Ureter (tissue), 1 donor: ENCODE measurements at places on chromosomes 4 and X.
A peak's percentile ranks its signal among the peaks of the same experiment; 100 is the strongest.

- DNase-seq = peak; percentile 62
Measured at GRCh38 chr4:150209140-150209829, 131.0 kb downstream of the DCLK2 start.

- no peak for DNase-seq
Measured at GRCh38 chrX:65871671-65872311, 168.1 kb downstream of the VSIG4 start.

- no peak for DNase-seq
Measured at GRCh38 chr4:156778606-156779005, 193.0 kb downstream of the PDGFC start.

DNA sequence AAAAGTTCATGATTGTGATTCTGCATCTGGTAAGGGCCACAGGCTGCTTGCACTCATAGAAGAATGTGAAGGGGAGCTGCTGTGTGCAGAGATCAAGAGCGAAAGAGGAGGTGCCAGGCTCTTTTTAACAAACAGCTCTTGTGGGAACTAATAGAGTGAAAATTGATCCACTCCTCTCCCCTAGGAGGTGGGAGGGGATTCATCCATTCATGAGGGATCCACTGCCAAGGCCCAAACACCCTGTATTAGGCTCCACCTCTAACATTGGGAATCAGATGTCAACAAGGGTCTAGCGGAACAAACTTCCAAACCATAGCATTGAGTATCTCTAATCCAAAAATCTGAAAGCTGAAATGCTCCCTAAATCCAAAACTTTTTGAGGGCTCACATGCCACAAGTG lies 16.4 kb upstream of the PPID start:
- no peak for DNase-seq

DNA sequence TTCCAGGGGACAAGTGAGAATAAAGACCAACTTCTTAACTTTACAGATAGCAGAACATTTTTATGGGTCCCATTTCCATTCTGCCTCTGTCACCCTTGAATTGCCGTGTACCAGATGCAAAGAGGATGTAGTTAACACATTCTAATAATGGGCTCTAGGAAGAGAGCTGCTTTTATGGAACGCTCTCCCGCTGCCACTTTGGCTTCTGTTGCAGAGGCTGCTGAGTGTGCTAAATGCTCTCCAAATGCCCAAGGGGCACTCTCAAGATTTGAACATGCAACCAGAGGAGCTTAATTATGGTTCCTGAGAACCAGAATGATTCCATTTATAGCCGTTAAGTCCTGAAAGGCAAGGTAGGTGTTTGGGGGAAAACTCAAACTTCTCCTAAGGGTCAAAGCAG lies 28.1 kb upstream of the GPC3 start:
- DNase-seq = no peak

GRCh38 chr4:16884673-16885460 lies 13.6 kb downstream of the LDB2 start:
- no peak for DNase-seq

- DNase-seq = no peak
Measured at GRCh38 chrX:106751407-106751806, 24.9 kb downstream of the RNF128 start.

GRCh38 chrX:118976599-118977340 lies 2.4 kb downstream of the LONRF3 start:
- DNase-seq = peak; percentile 74

- no peak for DNase-seq
Measured at GRCh38 chr4:139682741-139683151, 17.1 kb downstream of the MGST2 start.

DNA sequence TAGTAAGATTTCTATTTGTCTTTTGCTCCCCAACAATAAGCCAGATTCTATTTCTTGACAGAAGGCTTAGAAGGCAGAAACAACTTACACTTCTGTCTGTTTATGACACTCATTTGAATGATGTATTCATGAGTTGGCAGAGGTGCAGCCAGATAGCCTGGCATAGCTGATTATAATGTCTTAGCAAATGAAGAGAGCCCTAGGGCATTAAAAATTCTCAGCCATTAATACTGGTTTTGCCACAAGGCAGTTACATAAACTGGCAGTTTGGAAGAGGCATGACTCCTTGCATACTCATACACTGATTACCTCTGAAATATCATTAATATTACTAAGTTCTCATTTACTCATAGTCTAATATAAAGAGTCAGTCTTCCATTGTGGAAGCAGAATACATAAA lies 728.5 kb upstream of the NDST4 start:
- no peak for DNase-seq

GRCh38 chr4:148375584-148375983 lies 66.6 kb downstream of the NR3C2 start:
- DNase-seq = no peak

DNA sequence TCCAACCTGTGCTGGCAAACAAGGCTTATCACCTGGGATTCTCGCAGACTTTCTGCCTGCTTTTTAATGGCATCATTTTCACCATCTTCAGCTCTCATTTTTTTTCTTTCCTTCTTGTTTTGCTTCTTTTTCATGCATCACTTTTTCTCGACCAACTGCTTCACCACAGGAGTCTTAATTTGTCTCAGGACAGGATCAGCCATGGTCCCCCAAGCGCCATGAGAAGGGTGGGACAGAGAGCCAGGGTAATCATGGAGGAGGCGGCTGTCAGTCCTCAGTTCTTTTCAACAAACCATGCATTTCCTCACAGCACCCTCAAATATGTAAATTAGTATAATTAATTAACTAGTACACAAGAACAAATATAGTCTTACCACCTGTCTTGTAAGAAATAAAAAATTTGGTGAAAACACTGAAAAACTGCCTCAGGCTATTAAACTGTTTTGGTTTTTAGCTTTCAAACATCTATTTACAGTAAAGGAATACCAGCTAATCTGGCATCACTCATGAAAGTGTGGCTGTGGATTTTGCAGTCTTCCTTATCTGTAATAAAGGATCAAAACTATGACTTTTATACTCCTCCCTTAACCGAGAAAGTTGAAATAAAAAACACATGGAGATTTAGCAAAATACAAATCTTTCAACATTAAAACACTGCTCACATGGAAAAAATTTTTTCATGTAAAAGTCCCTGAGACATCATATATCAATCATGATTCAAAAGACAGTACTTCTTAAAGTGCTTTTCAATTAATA lies 19.1 kb downstream of the EIF4E start:
- no peak for DNase-seq

GRCh38 chr4:165326831-165327210 lies 648 bp upstream of the MSMO1 start:
- no peak for DNase-seq

- no peak for DNase-seq
Measured at GRCh38 chr4:176492646-176493302, 173.0 kb downstream of the SPCS3 start.

DNA sequence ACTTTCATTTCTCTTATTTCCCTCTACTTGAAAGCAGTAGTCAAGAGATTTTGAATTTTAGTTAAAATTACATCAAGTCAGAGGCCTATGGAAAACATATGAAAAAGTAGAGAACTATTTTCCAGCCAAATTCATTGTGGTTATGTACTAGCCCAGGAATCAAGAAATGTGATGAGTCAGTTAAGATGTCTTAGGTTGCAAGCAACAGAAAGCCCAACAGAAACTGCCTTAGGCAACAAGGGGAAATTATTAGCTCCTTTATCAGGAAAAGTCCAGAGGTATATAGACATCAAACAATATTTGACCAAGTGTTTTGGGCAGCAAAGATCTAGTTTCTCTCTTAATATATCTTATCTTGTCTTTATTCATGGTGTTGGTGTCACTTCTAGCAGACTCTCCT lies 37.8 kb upstream of the FRMD7 start:
- no peak for DNase-seq

GRCh38 chrX:22536746-22537304 lies 264.1 kb downstream of the CBLL2 start:
- no peak for DNase-seq

- no peak for DNase-seq
Measured at GRCh38 chrX:46792810-46793188, 33.9 kb upstream of the SLC9A7 start.

DNA sequence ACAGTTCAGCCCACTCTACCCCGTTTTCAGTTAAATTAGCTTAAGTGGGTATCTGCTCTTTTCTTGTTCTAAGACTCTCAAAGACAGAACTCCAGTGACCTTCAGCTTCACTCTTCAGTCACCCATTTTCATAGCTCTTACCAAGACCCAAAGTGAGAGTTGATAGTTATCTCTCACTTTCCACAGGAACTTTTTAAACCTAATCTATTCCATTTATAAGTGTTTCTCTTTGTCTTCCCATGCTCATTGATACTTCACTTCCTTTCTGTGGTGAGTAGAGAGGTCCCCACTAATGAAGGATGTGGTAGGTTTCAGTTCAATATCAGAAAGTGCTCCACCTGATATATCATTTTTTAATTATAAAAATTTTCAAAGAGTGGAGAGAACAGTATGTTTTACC lies 33.4 kb downstream of the COX18 start:
- DNase-seq = no peak

DNA sequence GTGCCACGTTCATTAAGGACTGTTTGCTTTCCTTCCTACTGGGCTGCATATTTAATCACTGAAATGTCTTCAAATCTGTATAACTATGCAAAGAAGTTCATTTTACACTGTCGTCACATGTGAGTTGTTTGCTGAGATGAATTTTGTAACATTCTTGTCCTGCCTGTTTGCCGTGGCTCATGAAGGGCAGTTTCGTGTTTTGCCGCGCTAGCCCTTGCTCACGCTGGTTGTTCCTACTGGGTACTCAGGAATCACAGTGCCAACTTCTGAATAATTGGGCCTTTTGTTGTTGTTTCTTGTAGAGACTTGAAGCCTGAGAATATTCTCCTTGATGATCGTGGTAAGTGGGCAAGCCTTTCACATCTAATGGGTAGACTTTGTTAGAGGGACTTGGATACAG lies 52.2 kb downstream of the HTT-AS start:
- DNase-seq = no peak

DNA sequence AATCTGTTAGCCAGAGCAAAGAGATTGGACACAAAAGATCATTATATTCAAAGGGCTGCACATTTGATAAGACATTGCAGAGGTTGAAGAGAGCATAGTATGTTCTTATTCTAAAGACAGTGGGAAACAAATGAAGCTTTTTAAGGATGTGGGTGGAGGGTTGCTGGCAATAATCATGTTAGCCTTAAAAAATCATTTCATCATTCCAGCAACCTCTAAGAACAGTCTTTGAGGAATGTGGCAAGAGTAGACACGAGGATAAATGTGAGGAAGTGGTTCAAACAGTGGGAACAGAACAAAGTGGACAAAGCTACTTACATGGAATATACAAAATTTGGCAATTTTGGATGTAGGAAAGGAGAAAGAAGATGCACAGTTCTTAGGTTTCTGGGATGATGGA lies 167.3 kb upstream of the SPRY1 start:
- DNase-seq = no peak

- DNase-seq = no peak
Measured at GRCh38 chr4:117968606-117969005, 65.7 kb upstream of the NDST3 start.

- no peak for DNase-seq
Measured at GRCh38 chrX:123590842-123591486, 141.9 kb downstream of the THOC2 start.

- DNase-seq = no peak
Measured at GRCh38 chr4:126395664-126396063, 1080.9 kb downstream of the FAT4 start.

DNA sequence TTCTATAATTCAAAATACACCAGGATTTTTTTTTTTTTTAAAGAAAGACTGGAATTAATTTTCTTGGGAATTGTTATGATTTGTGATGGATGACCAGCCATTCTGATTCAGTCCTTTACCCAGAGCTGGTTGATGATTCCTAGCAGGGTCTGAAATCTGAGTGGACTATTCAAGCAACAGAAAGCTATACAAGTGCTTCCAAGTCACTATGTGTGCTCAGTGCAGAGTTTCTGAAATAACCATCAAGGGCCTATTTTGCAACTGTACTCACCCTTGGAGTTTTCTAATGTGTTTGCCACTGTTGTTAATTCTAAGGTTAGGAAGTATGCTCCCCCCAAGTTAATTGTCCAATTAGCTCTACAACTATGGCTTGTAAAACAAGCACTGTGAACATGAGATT lies 137.7 kb upstream of the RAPGEF2 start:
- DNase-seq = no peak

GRCh38 chr4:26885912-26886274 lies 25.3 kb downstream of the STIM2 start:
- no peak for DNase-seq

- DNase-seq = no peak
Measured at GRCh38 chr4:55879224-55879623, 25.8 kb downstream of the EXOC1 start.

DNA sequence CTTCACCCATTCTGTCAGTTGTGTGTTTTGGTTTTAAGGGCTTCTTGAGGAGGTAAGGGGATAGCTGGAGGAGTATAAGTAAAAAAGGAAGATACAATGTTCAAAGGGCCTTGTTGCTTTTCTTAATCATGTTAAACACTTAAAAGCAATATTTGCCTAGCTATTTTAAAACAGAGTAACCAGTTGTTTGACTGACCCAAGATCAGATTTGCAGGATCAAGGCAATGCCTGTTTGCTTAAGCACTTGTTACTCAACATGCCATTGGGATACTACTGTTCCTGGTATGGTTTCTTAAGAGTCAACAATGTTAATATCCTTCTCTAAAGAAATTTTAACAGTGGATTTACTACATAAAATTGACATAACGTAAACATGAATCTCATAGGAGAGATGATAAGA lies 2.6 kb downstream of the DCLK2 start:
- DNase-seq = no peak

- no peak for DNase-seq
Measured at GRCh38 chrX:57640674-57641016, 39.4 kb downstream of the NLRP2B start.

DNA sequence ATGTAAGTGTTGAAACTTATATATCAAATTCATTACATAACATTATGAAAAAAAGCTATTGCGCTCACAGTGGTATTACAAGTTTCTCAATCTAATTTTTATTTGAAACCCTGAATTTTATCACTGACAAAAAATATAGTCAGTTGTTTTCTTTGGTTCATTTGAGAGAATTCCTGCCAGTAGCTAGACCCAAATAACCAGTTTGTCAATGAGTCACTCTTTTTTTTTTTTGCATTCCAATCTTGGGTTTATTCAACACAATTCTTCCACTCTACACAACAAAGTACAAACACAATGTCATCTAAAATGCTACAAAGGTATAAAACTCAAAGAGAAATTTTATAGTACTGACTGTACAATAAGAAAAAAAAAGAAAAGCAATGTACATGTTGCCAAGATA lies 13.1 kb downstream of the HPF1 start:
- DNase-seq = no peak

DNA sequence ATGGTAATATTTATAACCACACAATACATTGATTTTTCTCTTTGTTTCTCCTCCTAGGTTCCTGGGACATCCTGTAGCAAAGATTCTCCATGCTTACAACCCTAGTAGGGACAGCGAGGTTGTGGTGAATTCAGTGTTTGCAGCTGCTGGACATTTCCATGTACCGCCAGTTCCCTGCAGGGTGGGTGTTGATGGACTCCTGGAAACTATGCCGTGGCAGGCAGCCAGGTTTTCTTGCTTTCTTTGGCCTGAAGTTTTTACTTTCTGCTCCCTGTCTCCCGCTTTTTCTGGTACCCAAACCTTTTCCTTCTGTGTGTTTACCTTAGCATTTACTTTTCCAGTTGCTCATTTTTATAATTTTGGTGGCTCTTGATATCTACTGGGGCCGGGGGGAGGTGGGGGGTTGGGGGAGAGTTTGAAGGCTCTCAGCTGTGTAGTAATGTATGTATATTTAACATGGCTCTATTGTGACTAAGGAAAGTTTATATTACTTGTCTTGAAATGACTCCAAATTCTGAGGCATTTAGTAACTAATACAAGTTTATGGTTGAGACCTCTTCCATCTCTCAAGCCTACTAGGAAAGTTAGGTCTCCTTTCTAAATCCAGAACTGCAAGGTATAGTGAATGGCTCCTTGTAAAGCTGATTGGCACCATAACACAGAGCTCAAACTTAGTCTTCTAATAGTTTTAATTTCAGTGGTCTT lies 89.7 kb downstream of the TMEM131L start:
- peak; percentile 77 for DNase-seq
